ENCODE measurements at places on chromosomes 1 and 21.

DNA sequence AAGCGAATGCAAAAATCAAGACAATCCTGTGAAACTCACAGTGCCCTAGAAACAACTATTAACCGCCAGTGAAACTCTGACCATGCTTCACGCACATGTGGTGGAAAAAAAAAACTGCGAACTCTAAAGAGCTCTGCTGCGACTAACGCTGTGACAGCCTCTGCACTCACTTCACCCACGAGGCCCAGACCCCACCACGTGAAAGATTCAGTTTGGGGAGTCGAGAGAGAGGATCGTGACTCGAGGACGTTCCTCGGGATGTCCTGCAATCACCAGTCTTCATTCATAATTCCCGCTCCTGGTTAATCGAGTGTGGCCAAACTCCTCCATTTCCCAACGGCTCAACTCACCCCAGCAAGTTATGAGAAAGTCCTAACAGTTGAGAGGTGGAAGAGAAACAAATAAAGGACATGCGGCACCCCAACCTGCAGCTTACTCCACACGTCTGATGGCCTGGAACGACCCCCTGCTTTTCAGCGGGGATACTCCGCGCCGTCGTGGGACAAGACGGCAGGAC lies 1.1 kb downstream of the SERBP1 start:
- peaks cover 39% of the 10 kb centered on the region for H3K4me1 ChIP-seq
- H3K36me3 ChIP-seq, result peaks cover 69% of the 10 kb centered on the region
- peak overlapping the region; percentile 95 for H3K4me3 ChIP-seq
- ATAC-seq, result no peak

- H3K27me3 ChIP-seq, result peaks cover 10% of the 10 kb centered on the region
- no peak overlapping the region for H3K27ac ChIP-seq
- no peaks in the 10 kb centered on the region for H3K36me3 ChIP-seq
- no peaks in the 10 kb centered on the region for H3K4me1 ChIP-seq
- no peak for ATAC-seq
These were observed 154.3 kb downstream of the GLUL start for GRCh38 chr1:182237329-182237728.

- H3K4me1 ChIP-seq, result peaks cover 7% of the 10 kb centered on the region
- H3K4me3 ChIP-seq, result no peak overlapping the region
- H3K27ac ChIP-seq, result no peak overlapping the region
- no peaks in the 10 kb centered on the region for H3K27me3 ChIP-seq
- peaks cover 44% of the 10 kb centered on the region for H3K36me3 ChIP-seq
These were observed 107.7 kb downstream of the POU2F1 start for GRCh38 chr1:167328306-167328815.

DNA sequence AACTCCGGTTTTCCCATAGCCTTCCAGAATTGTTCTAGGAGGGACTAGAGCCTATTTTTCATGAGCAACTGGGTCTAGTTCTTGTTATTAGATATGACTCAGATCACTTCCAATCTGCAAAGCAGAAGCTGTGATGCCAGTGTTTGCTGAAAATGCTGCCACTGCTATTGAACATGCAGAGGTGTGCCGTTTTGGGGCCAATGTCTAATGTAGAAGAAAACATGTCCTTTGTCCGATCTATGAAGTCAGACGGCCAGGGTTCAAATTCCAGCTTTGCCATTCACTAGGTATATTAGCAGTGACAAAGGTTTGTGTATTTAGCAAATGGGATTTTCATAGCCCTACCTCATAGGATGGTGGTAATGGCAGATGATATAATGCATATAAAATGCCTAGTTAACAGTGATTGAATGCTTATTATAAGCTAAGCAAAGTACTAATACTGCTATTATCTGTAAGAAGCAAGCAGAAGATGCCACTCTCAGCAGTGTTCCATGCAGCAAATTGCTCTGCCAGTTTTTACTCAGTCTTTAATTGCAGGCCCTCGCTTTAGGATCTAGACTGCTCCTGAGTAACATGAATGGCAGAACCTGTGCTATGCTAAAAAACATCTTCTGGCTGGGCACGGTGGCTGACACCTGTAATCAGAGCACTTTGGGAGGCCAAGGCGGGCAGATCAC lies 40.1 kb upstream of the CXADR start:
- no peak overlapping the region for H3K27ac ChIP-seq
- no peak for ATAC-seq
- no peaks in the 10 kb centered on the region for H3K36me3 ChIP-seq
- no peaks in the 10 kb centered on the region for H3K4me1 ChIP-seq
- H3K4me3 ChIP-seq, result no peak overlapping the region

DNA sequence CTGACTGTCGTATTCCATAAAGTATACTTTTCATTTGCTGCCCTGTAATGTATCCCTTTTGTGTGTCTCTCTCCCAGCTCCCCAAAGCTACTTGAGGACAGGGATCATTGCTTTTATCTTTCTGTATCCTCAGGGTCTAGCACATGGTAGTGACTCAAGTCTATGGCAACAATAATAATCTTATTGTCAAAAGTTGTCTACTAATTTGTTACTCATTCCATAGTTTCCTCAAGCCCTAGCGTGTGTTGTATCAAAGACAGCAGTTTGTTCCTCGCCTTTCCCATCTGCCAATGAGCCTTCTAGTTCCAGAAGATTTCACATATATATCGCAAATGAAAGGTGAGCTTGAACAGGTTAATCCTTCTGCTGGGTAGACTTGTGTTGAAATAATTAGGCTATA lies 9.8 kb upstream of the SLC30A1 start:
- no peaks in the 10 kb centered on the region for H3K4me1 ChIP-seq
- no peaks in the 10 kb centered on the region for H3K36me3 ChIP-seq
- no peak for ATAC-seq
- no peak overlapping the region for H3K4me3 ChIP-seq
- peaks cover 11% of the 10 kb centered on the region for H3K27me3 ChIP-seq

DNA sequence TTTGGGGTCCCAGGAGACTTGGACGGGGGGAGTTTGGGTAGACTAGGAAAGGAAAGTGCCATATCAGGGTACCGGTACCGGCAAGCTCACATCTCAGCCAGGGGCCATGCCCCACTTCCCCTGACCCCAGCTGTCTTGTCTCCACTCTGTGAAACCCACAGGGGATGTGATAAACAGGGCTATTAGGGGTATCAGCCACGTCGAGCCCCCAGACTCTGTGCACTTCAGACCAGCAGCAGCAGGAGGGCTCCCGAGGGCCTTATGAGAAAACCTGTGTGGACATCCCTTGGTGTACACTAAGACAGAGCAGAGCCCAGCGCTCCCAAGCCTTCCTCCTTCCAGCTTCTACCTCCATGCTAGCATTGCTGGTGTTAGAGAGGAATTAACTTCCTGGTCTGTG lies 46.3 kb downstream of the TNNT2 start:
- peaks cover 4% of the 10 kb centered on the region for H3K4me1 ChIP-seq
- H3K27ac ChIP-seq, result no peak overlapping the region
- no peak for ATAC-seq
- no peaks in the 10 kb centered on the region for H3K36me3 ChIP-seq
- no peak overlapping the region for H3K4me3 ChIP-seq

DNA sequence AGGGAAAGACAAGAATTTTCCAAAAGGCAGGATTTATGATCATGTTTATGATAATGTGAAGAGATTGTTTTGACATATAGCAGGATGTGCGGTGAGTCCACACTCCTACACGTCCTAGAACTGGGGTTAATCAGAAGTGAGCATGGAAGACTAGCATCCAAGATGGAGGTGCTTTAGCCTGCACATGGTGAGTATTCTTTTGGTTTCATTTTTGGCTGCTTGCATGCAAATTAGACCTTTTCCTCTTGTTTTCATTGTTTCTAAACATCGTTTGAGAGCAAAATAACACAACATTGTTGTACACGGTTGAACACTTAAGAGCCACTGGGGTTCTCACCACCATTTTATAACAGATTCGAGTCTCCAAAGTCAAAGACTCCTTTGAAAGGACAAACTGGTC lies 14.9 kb upstream of the GUK1 start:
- H3K4me3 ChIP-seq, result no peak overlapping the region
- no peaks in the 10 kb centered on the region for H3K4me1 ChIP-seq
- no peaks in the 10 kb centered on the region for H3K36me3 ChIP-seq
- no peak overlapping the region for H3K27ac ChIP-seq
- no peaks in the 10 kb centered on the region for H3K27me3 ChIP-seq

- peaks cover 84% of the 10 kb centered on the region for H3K36me3 ChIP-seq
- no peaks in the 10 kb centered on the region for H3K27me3 ChIP-seq
These were observed 44.4 kb upstream of the ANGPTL7 start for GRCh38 chr1:11144570-11145256.

- no peaks in the 10 kb centered on the region for H3K36me3 ChIP-seq
- H3K27ac ChIP-seq, result no peak overlapping the region
- no peak overlapping the region for H3K4me3 ChIP-seq
- ATAC-seq, result no peak
- no peaks in the 10 kb centered on the region for H3K4me1 ChIP-seq
These were observed 107.2 kb downstream of the DNM3 start for GRCh38 chr1:171948511-171948910.

DNA sequence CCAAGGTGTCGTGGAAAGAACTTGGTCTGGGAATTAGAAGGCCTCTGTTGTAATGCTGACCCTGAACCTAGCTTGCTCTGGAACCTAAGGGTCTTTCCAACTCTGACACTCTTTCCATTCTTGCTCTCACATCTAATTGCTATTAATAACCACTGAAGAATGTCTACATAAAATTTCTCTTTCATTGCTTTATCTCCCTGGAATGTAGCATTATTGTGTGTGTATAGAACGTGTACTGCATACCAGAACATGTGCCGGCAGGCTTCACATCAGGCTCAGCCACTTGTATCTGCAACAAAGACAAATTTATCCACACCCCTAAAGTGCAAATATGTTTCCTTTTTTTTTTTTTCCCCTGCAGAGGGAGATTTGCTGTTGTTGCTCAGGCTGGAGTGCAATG lies 13.9 kb upstream of the LAX1 start:
- H3K27ac ChIP-seq, result no peak overlapping the region
- no peaks in the 10 kb centered on the region for H3K36me3 ChIP-seq
- no peaks in the 10 kb centered on the region for H3K27me3 ChIP-seq
- no peak overlapping the region for H3K4me3 ChIP-seq
